ENCODE measurements at places on chromosomes 7 and 10.

DNA sequence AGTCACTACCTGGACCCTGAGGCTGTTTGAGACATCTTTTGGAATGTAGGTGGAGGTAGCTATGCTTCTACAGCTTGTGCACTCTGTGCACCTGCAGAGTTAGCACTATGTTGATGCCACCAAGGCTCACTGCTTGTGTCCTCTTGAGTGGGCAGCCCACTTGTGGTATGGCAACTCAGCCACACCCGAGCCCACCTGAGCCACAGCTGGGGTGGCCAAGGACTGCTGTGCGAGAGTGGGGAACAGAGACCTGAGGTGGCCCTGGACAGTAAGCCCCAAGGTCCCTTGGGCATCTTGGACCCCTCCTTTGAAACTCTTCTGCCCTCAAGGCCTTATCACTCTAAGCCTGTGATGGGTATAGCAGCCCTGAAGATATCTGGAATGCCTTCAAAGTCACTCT lies 25.7 kb downstream of the MYO1G start:
- no peak for DNase-seq

GRCh38 chr7:38438970-38439369 lies 165.5 kb upstream of the TARP start:
- no peak for DNase-seq

- DNase-seq: no peak
Observed at GRCh38 chr10:18681971-18682411, 22.8 kb downstream of the ARL5B start.

DNA sequence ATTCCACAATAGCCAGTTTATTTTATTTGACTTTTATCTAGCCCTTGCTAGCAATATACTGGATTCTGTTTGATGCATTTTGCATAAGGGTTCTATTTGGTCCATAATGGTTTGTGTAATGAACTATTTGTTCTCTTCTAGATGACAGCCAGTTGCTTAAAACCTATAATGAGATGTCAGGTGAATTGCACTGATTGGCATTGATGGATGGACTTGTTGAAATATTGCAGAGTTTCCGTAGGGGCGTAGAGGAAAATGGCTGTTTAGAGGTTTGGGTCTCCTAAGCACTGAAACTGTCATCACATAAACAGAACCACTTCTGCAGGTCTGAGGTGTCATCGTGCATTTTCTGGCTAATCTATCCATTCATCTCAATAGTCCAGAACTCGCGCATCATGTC lies 124.9 kb upstream of the HDAC9 start:
- peak; percentile 15 for DNase-seq

DNA sequence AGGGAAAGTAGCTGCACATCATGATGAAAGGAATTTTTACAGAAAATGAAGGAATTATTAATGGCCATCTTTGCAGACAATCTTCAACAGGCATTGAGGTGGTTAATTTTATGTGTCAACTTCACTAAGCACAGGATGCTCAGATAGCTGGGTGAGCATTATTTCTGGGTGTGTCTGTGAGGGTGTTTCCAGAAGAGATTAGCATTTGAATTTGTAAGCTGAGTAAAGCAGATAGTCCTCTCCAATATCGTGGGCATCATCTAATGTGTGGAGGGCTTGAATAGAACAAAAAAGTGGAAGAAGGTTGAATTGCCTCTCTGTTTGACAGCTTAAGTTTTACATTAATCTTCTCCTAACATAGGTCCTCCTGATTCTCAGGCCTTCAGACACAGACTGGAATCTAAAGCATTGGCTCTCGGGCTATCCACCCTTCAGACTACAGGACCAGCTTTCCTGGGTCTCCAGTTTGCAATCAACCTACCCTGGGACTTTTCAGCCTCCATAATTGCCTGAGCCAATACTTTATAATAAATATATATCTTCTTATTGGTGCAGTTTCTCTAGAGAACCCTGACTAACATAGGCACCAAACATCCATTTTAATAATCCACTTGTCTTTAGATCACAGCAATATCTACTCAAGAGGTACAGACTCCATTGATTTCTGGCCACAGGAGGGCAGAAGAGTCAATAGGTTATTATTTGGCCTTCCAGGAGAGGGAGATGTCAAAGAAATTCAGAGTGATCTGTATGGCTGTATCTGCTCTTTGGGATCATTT lies 10.5 kb upstream of the CRPPA start:
- DNase-seq: no peak

DNA sequence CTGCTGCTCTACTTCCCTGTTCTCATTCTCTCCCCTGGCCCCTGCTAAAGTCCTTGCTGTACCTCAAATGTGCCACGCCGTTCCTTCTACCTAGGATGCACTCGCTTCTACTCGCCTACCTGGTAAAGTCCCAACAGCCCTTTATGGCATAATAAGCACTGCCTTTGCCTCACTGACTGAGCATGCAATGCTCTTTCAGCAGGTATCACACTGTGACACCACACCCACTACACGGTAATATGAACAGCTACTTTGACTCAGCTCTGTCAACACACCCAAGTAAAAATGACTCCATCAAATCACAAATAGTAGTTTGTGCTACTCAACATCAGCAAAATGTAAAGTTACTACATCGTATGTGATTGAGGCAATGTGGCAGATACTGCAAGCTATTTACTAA lies 37.6 kb downstream of the FAM204A start:
- no peak for DNase-seq
